Right ventricle myocardium inferior (tissue), 1 donor: ENCODE measurements at places on chromosomes 13 and 19.

DNA sequence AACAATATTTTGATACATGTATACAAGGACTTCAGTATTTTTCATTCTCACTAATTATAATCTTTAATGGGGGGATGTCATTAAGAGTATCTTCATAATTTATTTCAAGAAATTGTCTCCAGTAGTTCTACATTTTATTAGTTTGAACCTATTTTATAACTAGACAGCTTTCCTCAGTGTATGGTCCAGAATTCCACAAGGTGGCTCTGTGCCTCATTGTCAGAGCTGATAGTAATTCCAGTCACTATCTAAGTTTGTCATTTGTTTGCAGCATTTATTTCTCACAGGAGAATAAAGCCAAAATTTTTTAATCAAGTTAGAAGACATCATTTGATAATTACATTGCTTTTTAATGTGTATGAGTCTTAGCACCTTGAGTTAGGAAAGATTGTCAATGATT is 1633.0 kb upstream of the PCDH20 start:
- no peak for DNase-seq

- DNase-seq: no peak
These were observed 36.8 kb upstream of the PABPC3 start for GRCh38 chr13:25059166-25059565.

- DNase-seq: no peak
These were observed 9.8 kb downstream of the SIGLEC10 start for GRCh38 chr19:51407511-51408131.

- peak; percentile 83 for DNase-seq
These were observed 7.1 kb upstream of the ICAM3 start for GRCh38 chr19:10346509-10346908.

GRCh38 chr13:40453351-40454021 is 213.0 kb downstream of the FOXO1 start:
- DNase-seq: no peak

GRCh38 chr19:40674291-40674690 is 16.2 kb downstream of the NUMBL start:
- no peak for DNase-seq

- DNase-seq: no peak
These were observed 227.0 kb upstream of the RXFP2 start for GRCh38 chr13:31512331-31512730.

DNA sequence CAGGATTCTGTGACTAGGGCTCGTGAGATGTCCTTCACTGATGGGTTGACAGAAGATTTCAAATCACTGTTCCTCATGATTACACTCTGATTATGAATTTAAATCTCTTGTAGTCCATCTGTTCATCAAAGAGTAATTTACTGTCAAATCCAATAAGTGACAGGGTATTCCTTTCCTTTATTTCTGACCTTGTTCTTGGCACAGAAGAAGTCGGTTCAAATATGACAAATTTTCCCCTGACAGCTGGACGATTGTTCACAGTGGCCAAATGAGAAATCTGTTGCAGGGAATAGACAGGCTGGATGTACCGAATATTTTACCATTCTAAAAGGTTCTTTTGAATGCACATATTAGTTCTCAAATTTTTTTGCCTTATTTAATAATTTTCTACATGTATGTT is 767.3 kb upstream of the GPC6 start:
- DNase-seq: no peak

GRCh38 chr13:105541565-105541964 is 993.9 kb downstream of the EFNB2 start:
- DNase-seq: no peak

DNA sequence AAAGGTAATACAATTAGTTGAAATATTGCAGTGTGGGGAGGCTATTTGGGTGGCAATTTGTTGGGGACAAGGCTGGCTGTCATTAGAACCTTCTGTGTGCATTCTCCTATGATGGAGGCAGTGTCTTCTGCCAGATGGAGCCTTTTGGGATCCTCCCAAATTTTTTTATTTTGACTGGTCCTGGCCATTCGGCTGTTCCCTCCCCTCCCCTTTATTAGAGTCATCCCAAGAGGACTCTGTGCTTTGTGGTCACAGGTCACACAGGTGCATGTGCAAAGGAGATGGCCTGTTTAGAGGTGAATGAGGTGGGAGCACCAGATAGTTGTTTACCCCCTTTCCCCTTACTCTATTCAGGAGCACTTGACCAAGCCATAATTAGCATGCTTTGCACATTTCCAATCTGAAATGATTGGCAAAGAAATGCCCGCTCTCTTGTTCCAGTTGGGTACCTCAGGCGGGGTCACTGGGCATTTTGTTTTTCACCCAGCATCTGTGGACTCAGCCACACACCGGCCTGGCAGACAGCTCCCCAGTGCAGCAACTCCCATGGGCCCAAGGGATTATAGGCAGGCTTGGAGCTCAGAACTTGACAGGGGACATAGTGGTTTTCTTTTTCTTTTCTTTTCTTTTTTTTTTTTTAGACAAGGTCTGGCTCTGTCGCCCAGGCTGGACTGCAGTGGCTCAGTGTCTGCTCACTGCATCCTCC is 19.8 kb downstream of the GATAD2A start:
- DNase-seq: no peak

- no peak for DNase-seq
These were observed 20.3 kb downstream of the FBN3 start for GRCh38 chr19:8129061-8129618.

- DNase-seq: no peak
These were observed 181.8 kb downstream of the KATNAL1 start for GRCh38 chr13:30125422-30126073.

DNA sequence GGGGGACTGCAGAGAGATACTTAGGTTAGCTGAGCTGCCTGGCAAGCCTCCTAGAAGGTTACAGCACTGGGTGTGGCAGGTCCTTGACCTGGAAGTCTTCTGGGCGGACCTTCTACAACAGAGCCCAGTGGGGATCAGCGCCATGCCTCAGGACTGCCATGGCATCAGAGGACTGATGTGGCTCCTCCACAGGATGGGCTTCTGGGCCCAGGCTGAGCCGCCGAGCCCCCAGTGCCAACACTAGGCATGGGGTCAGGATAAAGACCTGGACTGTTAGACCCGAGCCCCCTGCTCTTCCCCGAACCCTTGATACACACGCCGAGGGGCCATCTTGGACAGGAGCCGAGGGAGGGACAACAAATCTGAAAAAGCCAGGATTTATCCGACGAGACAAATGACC is 64.0 kb upstream of the SOX21 start:
- DNase-seq: no peak

DNA sequence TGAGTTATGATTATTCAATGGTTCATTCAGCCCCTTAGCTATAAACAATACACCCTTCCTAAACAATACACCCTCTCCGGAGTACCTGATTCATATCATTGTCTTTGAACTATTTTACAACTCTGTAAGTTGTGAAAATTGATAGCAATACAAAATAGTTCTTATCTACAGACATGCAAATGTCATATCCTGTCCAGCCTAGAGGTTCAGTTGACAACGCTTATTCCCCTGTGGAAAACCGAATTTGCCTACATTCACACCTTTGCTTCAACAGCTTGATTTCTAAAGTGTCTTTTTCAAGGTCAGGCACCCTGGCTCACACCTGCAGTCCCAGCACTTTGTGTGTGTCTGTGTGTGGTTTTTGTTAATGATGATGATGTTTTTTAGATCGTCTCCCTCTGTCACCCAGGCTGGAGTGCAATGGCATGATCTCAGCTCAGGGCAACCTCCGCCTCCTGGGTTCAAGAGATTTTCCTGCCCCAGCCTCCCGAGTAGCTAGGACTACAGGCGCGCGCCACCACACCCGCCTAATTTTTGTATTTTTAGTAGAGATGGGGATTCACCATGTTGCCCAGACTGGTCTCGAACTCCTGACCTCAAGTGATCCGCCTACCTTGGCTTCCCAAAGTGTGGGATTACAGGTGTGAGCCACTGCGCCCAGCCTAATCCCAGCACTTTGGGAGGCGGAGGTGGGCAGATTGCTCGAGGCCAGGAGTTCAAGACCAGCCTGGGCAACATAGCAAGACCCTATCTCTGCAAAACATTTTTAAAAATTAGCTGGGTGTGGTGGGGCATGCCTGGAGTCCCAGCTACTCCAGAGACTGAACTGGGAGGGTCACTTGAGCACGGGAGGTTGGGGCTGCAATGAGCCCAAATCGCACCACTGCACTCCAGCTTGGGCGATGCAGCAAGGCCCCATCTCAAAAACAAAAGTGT is 9.6 kb downstream of the C19orf53 start:
- no peak for DNase-seq

GRCh38 chr13:107617527-107617926 is 597.8 kb downstream of the LIG4 start:
- DNase-seq: no peak
